Hepatocyte (in vitro differentiated cells): ENCODE measurements at places on chromosomes 11 and 22. TPM values are rescaled to one million over a fixed set of nuclear protein-coding genes. Genes with fewer than 3 reads are reported as not detected.

DNA sequence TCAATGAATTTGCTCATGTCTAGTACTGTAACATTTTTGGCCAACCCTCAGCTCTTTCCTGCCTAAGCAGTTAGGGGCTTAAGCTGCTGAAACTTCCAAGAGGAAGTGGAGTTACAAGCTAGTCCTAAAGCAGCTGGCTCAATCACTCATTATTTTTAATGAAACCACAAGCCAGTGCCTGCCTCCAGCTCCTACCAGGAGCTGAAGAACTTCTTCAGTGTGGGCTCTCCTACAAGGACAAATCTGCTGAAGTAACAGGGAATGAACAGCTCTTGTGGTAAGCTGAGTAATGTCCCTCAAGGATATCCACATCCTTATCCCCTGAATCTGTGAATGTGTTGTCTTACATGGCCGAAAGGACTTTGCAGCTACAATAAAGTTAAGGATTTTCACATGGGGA is 112.5 kb downstream of the BBOX1 start:
- no peak for DNase-seq

- DNase-seq: peak; percentile 35
Measured at GRCh38 chr11:70204466-70204799, 1.3 kb downstream of the FADD start.

- no peak for DNase-seq
Measured at GRCh38 chr11:93733474-93733873, 7.8 kb downstream of the TAF1D start.

DNA sequence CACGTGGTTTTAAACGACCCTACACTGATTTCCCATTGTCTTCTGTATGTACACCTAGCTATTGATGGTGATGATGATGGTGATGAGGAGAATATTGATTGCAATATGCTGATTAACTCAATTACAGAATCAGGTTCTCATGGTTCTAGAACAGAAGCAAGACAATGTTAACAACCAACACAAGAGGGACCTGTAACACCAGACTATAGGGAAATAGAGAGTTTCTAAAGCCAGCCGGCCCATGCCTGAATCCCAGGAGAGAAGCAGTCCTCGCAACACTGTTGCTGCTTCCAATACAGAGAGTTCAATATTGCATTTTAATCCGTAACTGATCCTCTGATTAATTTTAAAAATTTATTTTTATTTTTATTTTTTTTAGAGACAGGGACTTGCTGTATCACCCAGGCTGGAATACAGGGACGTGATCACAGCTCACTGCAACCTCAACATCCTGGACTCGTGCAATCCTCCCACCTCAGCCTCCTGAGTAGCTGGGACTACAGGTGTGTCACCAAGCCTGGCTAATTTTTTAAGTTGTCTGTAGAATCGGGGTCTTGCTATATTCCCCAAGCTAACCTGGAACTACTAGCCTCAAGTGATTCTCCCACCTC is 22.2 kb upstream of the UBASH3B start:
- DNase-seq: peak; percentile 62

GRCh38 chr11:69682681-69683326 is 7.7 kb upstream of the LTO1 start:
- no peak for DNase-seq

GRCh38 chr11:119320776-119321524 is 4.0 kb upstream of the MCAM start:
- DNase-seq: peak; percentile 67

- no peak for DNase-seq
Measured at GRCh38 chr11:92409956-92410355, 185.3 kb downstream of the FAT3 start.

DNA sequence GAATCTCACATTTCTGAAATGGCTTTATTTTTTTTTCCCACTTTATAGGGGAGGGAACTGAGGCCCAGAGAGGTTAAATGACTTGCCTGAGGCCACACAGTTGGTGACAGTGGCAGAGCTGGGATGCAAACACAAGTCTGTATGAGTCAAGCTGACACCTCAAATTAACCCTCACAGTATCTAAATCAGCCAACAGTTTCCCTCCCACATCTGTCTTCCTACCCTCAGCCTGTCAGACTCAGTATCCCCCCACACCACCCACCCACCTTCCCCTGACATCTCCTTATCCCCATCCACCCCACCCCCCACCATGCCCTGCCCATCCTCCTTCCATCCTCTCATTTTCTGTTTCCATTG is 95.2 kb downstream of the TP53I11 start:
- DNase-seq: no peak

DNA sequence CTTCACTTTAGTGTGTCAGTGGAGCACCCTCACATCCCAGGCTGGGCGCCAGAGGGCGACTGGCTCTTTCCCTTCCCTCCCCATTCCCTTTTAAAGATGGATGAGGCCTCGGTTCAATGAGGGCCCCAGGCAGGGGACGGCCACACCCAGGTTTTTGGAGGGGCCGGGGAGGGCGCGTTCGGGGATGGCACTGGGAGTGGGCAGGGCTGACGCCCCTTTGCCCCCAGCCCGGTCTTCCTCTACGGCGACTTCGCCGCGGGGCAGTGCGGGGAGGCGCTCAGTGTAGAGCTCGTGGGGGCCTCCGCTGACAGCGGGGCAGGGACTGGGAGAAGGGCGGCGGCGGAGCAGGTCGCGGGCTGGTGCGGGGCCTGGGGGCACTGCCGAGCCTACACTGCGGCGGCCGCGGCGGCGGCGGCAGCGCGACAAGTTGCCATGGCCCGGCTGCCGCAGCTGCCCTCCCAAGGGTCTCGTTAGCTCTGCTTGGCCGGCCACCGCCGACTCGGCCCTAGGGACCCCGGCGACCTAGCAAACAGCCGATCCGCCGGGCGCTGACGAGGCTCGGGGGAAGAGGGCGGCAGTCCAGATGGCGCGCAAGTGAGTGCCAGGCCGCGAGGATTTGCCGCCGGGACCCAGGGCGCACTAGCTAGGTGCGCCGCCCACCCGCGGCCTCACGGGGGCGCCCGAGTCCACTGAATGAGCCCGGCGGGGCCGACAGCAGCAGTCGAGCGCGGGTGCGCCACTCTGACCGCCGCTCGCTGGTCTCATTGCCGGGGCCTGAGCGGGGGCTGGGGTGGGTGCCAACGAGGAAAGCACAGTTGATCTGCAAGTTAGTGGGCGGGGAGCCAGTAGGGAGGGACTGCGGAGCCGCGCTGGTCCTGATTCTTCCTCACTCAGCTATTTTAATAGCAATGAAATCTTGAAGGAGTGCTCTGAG is 92.7 kb downstream of the RRM1 start:
- DNase-seq: peak; percentile 93

- peak; percentile 63 for DNase-seq
Measured at GRCh38 chr22:45742866-45743450, 71.3 kb downstream of the ATXN10 start.

DNA sequence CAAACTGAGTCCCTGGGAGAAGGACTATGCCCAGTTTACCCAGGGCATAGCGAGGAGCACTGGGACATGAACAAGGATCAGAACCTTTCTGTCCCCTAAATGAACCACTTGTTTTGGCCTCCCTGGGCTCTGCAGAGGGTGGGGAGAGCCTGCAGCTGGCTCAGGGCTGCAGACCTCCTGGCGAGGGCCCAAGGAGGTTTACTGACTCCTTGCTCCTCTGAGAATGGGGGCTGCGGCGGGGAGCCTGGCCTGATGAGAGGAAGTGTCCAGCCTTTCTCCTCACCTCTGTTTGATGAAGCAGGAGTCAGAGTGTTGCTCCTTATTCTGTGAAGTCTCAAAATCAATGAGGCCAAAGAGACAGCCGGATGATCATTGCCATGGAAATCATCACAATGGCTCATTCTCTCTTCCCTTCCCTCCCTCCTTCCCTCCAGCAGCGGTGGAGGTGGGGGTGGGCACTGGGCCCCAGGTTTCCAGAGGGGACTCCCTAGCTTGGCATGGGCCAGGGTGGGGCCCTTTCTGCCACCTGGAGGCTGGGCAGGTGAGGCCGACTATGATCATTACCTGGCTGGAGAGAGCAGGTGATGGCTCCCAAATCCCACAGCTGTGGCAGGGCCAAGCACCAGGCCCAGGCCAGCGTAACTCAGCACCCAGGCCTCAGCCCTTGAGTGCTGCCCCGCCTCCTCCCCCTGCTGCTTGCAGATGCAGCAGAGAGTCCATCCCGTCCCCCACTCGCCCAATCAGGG is 169.7 kb downstream of the CEP164 start:
- DNase-seq: no peak

DNA sequence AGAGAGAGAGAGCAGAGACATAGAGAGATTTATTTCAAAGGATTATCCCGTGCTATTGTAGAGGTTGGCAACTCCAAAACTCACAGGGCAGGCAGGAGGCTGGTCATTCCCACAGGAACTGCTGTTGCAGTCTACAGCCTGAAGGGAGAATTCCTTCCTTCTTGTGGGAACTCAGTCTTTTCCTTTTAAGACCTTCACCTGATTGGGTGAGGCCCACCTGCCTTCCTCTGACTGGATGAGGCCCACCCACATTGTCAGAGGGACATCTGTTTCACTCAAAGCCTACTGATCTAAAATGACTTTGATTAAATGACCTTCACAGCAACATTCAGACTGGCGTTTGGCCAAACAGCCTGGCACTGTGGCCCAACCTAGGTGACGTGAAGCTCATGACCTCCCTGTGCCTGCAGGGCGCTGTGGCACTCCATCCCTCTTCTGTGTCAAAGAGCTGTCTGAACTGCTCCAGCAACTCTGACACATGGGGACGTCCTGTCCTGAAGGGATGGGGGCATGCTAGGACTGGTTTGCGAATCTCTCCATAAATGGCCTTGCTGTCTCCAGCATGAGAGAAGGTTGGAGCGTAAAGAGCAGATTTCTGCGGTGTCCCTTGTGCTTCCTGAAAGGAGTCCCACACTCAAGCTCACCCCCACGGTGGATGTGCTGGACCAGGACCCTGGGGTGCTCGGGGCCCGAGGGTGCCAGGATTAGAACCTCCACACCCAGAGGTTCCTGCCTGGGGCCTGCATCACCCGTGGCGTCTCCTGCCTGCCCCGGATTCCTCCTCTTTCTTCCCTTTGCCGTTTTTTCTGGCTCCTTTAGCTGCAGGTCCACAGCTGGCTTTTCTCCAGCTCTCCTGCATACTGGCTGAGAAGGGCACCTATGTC is 20.7 kb downstream of the KRTAP5-5 start:
- no peak for DNase-seq

DNA sequence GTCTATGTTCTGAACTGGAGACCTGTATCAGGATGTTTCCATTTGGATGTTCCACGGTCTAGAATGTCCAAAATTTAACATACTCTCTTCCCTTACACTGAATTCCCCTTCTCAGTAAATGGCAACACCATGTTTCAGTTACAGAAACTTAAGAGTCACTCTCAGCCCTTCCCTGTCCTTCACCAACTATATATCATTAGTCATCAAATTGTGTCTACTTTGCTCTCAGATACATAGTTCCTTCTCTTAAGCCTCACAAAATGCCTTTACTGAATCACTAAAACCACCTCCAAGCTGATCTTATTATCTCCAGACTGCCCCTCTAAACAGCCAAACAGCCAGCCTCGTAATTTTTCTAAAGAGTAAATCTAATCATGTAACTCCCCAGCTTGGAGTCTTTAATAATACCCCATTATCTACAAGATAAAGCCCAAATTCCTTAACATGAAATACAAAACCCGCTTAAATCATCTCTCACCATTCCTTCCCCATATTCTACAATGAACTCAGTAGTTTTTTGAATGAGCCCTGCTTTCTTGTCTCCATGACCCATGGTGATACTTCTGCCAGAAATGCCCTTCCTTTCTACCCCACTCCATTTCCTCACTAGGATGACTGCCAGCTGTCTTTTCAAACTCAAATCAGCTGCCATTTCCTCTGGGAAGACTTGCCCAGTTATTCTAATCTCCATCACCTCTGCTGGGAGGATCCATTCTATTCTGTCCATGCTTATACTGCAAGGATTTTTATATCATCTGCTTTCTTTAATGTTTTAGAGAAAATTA is 102.7 kb upstream of the ARHGAP42 start:
- no peak for DNase-seq

DNA sequence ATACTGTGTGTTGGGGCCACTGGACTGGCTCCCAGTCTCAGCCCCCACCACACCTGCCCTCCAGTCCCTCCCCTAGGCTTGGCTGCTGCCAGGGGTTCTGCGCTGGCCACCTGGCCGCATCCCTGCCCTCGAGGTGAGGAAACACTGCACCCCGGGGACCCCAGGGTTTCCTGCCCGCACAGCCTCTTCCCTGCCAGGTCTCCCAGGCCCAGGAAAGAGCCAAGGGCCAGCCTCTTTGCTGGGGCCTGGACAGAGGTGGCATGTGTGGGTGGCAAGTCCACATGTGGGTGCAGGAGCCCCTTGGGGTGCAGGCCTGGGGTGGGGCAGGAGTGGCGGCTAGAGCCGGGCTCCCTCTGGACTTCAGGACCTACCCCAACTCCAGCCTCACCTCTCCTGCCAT is 2.5 kb downstream of the EPS8L2 start:
- no peak for DNase-seq

DNA sequence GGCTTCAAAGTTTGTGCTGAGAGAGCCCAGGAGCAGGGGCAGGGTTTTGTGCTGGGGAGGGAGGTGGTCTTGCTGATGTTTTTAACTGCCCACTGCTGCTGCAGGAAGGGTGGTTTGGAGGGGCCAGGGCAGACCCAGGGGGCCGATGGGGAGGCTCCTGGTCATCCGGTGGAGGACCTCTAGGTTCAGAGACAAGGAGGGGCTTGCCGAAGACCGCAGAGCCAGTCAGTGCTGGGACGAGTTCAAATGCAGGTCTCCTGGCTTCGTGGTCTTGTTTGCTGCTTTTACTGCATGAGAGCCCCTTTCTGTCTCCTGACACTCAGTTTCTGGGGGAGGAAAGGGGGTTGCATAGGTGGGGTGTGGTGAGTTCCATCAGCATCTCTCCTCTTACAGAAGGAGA is 26.0 kb downstream of the CACNA1I start:
- no peak for DNase-seq

DNA sequence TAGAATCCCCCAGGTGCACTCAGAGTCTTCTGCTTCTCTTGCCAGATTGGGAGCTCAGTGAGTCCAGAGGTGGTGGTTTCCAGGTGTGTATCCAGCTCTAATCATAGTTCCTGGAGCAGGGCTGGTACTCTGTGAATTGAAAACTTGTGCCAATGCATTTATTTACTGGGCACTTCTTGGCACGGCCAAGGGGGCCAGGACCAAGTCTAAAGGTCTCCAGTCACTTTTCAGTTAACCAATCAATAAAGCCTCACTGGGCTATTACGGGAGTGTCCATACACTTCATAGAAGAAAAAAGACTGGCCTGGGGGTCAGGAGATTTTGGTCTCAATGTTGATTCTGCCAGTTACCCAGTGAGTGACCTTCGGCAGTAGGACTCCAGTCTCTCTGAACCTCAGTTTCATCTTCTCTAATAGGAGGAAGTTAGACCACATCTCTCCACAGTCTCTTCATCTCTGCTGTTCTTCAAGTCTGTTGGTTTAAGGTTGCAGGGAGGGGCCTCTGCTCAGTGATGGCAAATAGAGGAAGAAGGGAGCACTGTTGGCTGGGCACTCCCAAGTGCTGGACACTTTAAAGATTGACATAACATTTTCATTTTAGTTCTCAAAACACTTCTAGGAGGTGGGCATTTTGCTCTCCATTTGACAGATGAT is 188.5 kb upstream of the E2F8 start:
- no peak for DNase-seq

- no peak for DNase-seq
Measured at GRCh38 chr22:21800552-21801303, 65.1 kb upstream of the YPEL1 start.

The TRIM29 gene
- polyA plus RNA-seq: 8.5 and 9.4 TPM in 2 replicates

The GLYAT gene
- 1.6 and 3.4 TPM in 2 replicates for polyA plus RNA-seq
